ENCODE measurements at places on chromosomes 12 and 14.
A peak's percentile ranks its signal among the peaks of the same experiment; 100 is the strongest.

DNA sequence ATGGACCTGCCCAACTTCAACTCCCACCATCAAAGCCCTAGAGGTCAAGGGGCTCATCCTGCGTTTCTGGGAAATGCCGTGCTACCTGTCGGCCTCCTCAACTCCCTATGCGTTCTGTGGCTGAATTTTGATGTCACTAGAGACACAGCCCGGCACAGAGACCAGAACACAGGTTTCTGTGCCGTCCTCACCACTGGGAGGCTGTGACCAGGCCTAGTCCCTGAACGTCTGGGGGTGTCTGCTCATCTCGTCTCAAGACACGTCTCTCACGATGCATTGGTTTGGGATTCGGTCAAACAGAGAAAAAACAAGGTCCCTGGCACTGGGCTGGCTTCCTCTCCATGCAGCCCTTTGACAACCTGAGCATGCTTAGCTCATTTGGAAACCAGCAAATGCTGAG lies 33.5 kb downstream of the SLC15A4 start:
- DNase-seq: no peak

GRCh38 chr14:94014382-94014781 lies 11.8 kb upstream of the OTUB2 start:
- DNase-seq: no peak

GRCh38 chr12:101567918-101568317 lies 26.9 kb upstream of the MYBPC1 start:
- no peak for DNase-seq

DNA sequence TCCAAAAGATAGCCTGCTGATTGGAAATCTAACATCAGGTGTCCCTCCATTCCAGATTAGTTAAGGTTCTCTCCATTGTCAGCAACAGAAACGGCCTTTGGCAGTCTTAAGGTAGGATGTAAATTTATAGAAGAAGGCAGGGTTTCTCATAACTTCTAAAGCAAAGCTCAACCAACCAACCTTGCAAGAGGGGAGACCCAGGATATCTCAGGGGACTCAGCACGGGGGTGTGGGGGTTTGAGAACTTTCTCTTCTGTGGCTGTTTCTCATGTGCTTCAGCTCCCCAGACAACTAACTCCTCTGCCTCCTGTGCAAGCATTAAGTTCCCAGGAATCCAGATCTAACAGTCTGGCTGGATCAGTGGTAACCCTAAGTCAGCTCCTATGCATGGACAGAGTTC lies 148.1 kb downstream of the RIMBP2 start:
- no peak for DNase-seq

GRCh38 chr12:111685811-111686573 lies at the start of the genes ACAD10 and BRAP:
TSS of gene ACAD10 (plus strand) at chr12:111686053. CDS start at chr12:111692710, 6,657 bp downstream.
TSS of gene BRAP (minus strand) at chr12:111685956. CDS start at chr12:111685792, 164 bp downstream.
- DNase-seq: peak; percentile 78

GRCh38 chr12:20398686-20399085 lies 30.3 kb downstream of the PDE3A start:
- no peak for DNase-seq

- no peak for DNase-seq
Observed at GRCh38 chr14:22471545-22472121, 117.4 kb downstream of the DAD1 start.

GRCh38 chr12:123245678-123246077 lies 12.4 kb downstream of the MTRFR start:
- DNase-seq: no peak
